ENCODE measurements at places on chromosomes 3 and 15.

- DNase-seq, result no peak
These were observed 40.1 kb downstream of the VGLL4 start for GRCh38 chr3:11603628-11604027.

DNA sequence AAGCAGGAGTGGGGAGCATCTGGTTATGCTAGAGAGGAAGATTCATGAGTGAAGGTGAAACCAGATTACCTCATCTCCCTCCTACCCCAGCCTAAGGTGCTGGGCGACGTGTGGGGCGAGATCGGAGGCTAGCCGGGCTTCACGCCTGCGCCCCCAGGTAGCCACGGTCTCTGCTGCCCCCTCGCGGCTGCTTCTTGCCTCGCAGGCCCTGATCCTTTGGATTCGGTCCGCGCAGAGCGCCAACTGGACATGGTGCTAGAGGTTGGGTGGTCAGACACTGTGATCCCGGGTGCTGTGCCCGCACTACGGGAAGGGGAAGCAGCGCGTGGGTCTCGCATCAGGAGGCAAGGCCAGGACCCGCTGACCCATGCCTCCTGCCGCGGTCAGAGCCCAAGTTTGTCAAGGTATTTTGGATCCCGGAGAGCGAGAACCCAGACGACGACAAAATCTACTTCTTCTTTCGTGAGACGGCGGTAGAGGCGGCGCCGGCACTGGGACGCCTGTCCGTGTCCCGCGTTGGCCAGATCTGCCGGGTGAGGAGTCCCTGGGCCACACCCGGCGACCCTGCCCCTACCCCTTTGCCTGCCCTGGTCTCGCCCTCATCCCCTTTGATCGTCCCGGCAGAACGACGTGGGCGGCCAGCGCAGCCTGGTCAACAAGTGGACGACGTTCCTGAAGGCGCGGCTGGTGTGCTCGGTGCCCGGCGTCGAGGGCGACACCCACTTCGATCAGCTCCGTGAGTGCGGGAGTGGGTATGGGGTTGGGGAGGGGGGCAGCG is 4.2 kb downstream of the SEMA3B start:
- peak; percentile 71 for DNase-seq

DNA sequence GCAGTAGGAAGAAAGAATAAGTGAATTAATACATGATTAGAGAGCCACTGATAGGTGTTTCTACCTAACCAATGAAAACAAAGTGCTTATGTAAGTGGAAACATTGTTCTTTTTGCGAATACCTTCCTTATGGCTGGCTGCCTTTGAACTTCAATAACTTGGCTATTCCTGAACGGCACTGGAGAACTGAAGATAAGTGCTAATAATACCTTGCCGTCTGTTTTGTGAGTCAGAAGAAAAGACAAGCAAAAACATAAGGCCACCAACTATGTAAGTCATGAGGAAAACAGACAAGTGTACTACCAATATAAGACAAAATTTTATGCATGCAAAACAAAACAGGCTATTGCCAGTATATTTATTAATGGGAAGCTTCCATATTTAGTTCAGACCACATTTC is 160.6 kb downstream of the SUCLG2 start:
- no peak for DNase-seq

DNA sequence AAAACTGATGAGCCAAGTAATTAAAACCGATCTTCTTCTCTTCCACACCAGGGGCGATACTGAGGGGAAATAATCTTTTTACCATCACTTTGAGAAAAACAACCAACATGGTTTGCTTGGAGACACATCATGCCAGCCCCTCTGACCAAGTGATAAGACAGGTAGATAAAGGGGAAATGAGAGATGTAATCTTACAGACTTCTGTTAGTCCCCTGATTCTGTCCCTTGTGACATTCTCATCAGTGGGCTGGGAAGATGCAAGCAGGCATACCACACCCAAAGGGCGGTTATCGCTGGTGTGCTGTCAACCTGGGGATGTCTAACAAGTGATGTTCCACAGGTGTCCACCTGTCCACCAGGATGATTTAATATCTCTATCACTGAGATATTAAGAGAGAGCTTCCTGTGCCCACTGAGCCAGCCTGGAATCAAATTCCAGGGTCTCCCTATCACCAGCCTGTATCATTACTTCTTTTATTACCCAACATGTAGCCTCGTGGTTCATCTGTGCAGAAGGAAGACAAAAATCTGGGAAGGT is 315.0 kb downstream of the FOXP1 start:
- DNase-seq, result no peak

- DNase-seq, result no peak
These were observed 16.0 kb upstream of the SRP14 start for GRCh38 chr15:40054855-40055575.

- DNase-seq, result no peak
These were observed 50.0 kb downstream of the DHX30 start for GRCh38 chr3:47852604-47853602.

- DNase-seq, result no peak
These were observed 334.0 kb upstream of the ARL6 start for GRCh38 chr3:97430601-97431000.

DNA sequence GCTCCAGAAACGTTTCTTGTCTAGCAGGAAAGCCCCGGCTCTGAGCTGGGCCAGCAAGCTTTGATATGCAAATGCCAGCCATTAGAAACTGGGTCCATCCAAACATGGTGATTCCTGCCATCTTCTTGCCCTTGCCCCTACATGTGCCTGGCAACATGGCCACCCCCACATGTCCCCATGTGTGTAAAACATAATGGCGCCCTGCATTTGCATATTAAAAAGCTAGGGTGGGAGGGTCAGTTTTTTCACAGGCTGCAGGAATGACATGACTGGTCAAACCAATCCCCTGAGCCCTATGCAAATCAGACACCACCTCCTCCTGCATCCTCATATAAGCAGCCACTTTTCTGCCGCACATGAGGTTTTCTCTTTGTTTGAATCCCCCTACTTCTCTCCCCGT is 21.2 kb downstream of the GPR156 start:
- DNase-seq, result no peak

DNA sequence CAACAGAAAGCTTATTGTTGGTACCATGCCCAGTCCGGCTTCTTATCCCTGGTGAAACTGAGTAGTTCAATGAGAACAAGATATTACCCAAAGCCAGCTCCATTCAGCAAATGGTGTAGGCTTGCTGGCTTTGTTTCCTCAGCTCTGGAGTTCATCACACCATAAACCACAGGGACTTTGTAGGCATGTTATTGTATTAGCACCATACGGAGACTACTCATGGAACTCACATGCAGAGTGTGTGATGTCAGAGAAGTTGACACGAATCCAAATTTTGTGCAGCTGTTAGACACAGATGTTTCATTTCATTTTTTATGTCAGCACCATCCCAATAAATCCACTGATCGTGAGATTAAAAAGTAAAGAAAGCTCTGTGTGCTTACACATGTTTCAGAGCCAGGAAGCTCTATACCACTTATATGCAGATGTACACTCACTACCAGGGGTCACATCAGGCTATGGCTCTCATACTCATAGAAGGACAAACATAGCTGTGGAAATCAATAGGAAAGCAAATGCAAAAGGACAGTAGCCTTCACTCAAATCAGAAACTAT is 63.4 kb upstream of the LEKR1 start:
- DNase-seq, result no peak

DNA sequence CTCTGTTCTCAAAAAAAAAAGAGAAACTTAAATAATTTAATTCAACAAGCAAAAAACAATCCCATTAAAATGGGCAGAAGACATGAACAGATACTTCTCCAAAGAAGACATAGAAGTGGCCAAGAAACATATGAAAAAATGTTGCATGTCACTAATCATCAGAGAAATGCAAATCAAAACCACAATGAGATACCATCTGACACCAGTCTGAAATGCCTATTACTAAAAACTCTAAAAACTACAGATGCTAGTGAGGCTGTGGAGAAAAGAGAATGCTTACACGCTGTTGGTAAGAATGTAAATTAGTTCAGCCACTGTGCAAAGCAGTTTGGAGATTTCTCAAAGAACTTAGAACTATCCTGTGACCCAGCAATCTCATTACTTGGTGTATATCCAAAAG is 382.9 kb downstream of the OTOL1 start:
- DNase-seq, result no peak

DNA sequence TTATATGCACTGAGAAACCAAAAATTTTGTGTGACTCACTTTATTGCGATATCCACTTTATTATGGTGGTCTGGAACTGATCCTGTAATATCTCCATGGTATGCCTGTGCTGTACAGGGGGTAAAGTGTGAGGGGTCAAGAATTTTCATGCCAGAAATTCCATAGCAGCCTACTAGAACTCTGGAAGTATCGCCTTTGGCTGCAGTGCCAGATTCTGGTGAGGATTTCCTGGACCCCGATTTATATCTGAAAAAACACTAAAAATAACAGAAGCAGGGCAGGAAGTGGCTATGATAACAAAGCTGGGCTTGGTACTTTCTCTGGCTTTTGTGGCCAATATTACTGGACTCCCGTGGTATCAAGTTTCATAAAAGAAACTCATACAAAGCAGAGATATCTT is 36.4 kb downstream of the CCDC80 start:
- no peak for DNase-seq

GRCh38 chr15:23671481-23671880 is 15.6 kb downstream of the NDN start:
- DNase-seq, result no peak

- peak; percentile 17 for DNase-seq
These were observed 22.0 kb upstream of the ZCWPW2 start for GRCh38 chr3:28326458-28326926.

DNA sequence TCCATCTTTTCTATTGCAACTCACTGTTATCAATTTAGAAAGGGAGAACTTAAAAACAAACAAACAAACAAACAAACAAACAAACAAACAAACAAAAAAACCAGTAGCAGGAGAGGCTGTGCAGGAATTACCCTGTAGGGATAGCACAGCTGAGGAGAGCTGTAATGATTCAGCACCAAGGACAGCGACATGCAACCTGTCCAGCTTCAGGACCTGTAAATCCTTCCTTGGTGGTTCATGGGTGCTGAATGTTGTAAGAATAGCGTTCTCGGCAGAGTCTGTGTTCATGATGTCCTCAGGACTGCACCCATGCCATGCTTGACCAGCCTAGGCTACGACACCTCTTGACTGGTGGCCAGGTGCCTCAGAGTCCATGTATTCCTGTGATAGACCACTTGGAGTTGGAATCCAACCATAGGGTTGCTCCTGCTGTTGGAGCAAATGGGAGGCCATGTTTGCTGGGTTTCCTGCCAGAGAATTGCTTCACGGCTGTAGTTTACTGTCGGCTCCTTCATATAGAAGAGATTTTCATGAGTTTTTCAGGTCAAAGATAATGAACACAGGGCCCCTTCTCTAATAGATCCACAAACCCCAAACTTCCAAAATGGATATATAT is 65.9 kb downstream of the CACNA2D3 start:
- no peak for DNase-seq

GRCh38 chr3:50510325-50510724 is 6.9 kb upstream of the CACNA2D2 start:
- DNase-seq, result no peak

- no peak for DNase-seq
These were observed 51.0 kb upstream of the SSR3 start for GRCh38 chr3:156605686-156606605.

- DNase-seq, result peak; percentile 76
These were observed 748 bp downstream of the CCNL1 start for GRCh38 chr3:157159037-157159761.

DNA sequence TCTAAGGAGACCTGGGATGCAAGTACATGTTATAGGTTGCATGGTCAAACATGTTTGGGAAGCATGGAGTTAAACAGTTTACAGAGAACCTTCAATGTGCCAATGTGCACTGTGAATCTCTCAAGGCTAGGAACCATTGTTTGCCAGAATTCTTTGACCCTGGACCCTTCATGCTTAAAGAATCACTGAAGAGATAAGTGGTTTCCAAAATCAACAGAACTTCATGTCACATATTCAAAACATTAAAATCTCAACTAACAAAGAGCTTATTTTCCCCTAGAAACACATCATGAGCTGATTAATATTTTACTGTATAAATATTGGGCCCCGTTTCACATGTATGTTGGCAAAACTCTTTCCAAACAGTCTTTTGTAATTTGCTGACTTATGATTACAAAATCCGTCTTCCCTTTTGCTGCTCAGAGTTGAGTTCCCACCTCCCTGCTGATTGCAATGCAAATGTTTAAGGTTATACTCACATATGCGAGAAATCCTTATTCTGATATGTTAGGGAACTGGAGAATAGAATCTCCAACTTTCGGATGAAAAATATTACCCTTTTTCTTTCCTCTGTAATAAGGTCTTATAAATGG is 380.2 kb downstream of the DIPK2A start:
- DNase-seq, result no peak

DNA sequence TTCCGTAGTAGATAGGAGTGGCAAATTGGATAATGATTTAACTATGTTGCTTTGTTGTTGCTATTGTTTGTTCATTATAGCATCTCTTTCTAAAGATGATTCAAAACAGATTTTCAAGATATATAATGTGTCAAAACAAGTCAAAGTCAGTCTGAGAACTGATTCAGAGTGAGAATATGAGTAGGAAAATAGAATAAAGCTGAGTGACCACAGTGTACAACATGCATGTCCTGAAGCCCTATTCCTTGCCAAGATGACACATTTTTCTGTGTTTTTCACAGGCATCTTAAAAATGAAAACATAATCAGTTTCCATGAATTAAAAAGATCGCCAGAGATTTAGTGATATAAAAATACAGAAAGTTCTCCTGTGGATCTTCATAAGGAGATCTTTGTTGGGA is 57.0 kb upstream of the THRB start:
- no peak for DNase-seq
